ENCODE measurements at places on chromosomes 12 and 14.

DNA sequence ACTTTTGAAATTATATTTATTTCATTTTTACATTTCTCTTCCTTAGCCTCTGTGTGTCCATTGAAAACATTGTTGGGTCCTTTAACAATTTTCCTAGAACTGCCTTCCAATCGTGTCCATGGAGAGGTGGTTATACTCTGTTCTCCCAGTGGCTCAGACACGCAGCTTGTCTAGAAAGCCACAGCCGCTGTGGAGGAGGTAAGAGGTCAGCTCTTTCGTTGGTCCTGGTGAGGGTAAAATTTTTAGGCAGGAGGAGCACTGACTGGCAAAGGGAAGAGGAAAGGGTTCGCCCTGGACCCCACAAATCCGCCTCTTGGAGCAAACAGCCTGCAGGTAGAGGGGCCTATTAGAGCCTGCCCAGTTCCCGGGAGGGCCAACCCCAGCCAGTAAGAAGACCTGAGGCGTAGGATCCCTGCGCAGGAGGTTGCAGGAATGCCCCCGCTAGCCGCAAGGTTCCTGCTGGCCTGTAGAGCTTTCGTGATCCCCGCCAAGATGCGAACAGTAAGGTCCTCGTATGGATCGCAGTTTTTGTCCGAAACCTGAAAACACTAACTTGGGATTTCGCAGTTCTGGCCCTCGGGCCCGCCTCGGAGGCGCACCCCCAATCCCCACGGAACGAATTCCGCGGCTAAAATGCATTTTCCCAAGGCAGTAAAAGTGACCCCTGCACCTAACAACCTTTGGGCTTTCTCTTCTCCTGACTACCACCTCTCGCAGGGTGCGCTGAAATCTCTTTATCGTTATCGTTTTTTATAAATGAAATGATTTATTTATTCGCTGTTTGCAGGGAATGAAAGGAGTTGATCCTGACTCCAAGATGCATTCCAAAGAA lies 7.5 kb upstream of the PAX9 start:
- no peak for DNase-seq

DNA sequence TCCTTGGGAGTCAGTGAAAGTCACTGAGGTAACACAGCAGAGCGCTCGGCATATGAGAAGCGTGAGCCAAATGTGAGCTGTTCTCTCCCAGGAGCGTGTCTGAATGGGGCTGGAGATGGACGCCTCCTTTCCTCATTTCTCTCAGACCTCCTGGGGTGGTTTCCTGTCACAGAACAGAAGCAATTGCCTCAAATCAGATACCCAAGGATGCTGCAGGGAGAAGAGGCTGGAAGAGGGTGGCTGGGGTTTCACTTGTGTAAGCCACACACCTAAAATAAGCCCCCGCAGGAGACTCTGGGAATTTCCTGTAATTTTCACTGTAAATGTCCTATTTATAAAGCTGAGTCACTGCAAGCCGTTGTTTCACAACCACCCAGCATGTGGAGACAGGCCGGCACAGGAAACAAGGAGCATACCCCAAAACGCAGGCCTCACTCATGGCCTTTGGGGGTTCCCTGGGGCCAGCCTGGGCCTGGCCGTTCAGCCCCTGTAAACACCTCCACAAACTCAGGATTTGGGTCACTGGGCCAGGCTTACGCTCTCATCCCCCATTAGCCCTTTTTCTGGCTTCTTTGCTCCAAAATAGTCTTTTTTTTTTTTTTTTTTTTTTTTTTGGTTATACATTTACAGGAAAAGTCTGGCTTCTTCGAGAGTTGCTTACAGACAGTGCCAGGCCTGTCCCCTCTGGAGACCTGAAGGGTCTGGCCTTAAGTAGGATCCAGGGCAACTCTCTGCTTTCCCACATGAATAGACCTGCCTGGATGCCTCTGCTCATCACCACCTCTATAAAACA lies 55.3 kb downstream of the VCPKMT start:
- DNase-seq, result peak; percentile 94

DNA sequence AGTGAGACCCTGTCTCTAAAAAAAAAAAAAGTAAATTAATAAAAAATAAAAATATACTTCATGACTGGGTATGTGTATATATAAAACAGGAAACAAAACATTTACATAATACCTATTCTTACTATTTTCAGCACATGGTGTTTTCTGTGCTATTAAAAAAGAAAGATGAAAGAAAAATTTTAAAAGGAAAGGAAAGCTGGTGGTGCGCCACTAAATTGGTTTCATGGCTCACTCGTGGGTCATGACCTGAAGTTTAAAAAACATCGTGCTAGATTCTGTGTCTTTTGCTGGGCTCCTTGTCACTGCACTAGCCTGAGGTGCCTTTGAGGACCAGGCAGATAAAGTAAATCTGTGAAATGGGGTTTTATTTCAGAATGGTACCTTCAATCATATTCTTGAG lies 69.8 kb downstream of the IFT43 start:
- DNase-seq, result no peak

GRCh38 chr12:129467726-129468125 lies 436.1 kb downstream of the TMEM132D start:
- no peak for DNase-seq

GRCh38 chr12:22064968-22065367 lies 18.9 kb downstream of the CMAS start:
- DNase-seq, result no peak

DNA sequence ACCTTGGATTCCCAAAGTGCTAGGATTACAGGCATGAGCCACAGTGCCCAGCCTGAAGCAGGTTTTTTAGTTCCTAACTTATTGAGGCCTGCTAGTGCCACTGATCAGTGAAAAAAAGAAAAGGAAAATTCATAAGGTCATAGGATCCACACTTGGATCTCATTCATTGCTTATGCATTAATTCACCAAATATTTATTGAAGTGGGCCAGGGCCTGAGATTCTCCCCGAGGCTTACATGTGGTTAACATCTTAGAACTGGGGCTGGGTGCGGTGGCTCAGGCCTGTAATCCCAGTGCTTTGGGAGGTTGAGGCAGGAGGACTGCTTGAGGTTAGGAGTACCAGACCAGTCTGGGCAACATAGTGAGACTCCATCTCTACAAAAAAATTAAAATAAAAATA lies 29.5 kb upstream of the MAP1LC3B2 start:
- DNase-seq, result no peak

DNA sequence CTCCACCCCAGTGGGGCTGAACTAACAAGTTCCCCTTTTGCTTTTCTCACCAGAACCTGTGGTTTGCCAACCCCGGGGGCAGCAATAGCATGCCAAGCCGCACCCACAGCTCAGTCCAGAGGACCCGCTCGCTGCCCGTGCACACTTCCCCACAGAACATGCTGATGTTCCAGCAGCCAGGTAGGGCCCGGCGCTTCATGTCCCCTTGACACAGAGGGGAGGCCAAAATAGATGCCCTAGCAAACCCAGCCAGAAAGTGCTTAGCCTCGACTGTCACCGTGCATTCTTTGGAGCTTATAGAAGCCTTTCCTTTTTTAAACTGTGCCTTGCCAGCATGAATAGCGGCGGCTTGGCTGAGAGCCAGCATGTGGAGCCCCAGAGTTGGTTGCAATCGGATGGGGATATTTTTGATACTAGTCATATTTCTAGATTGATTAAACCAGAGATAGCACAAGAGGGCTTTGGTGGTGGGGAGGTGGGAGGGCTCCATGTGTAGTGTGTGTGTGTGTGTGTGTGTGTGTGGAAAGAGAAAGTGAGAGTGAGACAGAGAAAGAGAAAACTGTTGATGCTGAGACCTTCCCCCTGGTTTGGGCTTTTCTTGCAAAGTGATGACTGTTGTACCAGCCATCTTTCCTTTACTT lies 126.1 kb downstream of the GCH1 start:
- DNase-seq, result peak; percentile 97

DNA sequence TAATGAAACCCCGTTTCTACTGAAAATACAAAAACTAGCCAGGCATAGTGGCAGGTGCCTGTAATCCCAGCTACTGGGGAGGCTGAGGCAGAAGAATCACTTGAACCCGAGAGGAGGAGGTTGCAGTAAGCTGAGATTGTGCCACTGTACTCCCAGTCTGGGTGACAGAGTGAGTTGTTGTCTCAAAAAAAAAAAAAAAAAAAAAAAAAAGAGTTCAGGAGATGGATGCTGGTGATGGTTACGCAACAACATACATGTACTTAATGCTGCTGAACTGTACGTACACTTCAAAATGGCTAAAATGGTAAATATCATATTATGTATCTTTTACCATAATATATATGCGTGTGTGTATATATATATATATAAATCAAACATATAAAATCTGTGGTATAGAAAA lies 29.0 kb downstream of the ACTN1 start:
- DNase-seq, result peak; percentile 37

DNA sequence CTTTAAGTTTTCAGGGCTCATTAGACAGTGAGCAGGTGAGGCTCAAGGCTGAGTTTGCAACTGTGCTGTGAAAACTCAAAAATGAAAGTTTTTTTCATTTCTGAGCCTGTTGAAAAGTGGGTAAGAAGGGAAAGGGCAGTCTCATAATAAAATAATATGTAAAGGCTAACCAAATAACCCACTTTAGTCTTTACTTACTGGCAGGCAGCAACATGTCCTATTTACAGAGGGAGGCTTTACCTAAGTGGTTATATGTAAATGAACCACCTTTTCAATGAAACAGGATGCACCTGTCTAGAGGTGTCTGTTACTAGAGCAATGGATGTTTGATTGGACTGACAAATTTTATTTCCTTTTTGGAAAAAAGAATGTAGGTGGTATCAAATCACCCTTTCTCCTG lies 158.0 kb downstream of the ETV6 start:
- DNase-seq, result peak; percentile 37

DNA sequence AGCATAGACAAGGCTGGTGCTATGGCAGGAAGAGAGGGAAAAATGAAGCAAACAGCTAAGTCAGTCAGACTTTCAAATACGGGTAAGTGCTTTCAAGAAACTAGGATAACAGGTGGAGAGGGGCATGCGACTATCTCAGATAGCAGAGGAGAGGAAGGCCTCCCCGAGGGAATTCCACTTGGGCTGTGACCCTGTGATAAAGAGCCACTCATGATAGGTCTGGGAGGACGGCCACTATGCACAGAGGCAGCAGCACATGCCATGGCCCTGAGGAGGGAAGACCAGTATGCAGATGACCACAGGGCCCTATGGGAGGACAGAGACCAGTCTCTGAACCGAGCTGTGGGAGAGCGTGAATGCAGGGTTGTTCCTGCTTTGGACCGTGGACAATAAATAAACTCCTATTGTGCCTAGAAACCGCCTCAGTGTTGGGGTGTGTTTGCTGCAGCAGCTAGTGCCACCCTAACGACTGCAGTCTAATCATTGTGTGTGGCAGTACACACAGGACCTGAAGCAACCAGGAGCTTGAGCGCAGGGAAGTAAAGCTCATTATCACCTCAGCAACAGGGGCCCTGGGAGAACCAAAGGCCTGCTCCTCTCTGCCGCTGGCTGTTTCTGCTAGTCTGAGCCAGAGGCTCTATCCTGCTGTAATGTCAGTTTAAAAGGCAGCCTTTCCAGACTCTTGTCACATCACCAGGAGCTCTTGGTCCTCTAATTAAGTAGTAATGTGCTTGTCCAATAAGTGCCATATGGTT lies 119.1 kb downstream of the CACNA1C start:
- no peak for DNase-seq

- no peak for DNase-seq
These were observed 10.6 kb upstream of the TBPL2 start for GRCh38 chr14:55450987-55451386.

DNA sequence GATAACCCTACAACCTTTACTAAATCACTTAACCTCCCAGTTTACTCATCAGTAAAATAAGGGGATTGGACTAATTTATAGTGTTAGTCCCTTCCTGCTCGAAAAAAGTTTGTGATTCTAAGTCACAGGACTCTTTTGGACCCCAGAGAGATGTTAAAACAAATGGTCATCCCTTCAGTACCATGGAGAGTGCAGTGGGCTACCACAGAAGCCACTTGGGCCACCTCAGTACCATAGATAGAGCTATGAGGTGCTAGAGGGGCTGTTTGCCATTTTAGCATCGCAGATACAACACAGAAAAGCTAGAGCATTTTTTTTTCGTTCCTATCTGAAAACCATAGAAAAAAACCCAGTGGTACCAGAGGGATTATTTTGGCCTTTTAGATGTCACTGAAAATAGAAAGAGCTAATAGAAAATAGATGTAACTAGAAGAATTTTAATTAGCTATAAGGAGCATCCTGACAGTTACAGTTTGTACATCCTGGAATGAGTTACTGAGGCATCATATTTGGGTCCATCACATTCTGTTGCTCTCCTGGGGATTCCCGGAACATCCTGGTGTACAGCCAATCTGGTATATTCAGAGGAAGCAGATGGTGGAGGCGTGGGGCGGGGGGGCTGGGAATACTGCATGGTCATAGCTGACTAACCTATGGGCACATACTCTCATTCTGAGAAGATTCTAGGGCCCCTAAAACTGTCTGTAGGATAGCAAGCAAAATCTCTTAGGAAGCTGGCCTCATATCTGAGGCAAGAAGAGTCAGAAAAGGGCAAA lies 2.8 kb downstream of the ZNF219 start:
- no peak for DNase-seq

- no peak for DNase-seq
These were observed 9.2 kb upstream of the CRIP2 start for GRCh38 chr14:105465209-105466031.
